ENCODE measurements at places on chromosomes 11 and 22. TPM values are rescaled to one million over a fixed set of nuclear protein-coding genes. Genes with fewer than 3 reads are reported as not detected.

GRCh38 chr11:128970598-128971190 lies 28.0 kb upstream of the TP53AIP1 start:
- no peak for DNase-seq

Gene IFITM10
- total RNA-seq: 0.80 TPM

Gene THY1
- total RNA-seq: 376 TPM

DNA sequence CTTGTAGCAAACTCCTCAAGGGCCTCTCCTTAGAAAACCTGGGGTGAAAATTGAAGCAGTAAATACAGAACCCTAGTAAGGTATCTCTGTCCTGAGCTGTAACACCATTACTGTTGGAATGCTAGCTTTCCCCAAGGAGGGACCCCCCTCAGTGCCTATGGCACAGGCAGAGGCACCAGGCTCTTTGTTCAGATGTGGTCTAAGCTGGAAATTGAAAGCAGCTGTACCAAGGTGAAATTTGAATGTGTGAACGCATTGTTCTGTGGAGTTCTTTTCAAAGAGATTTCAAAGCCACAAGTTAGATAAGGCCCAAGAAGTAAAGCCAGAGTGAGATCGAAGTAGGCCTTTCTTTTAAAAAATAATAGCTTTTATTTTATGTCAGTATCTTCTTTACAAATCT lies 71.9 kb upstream of the HORMAD2 start:
- no peak for DNase-seq

GRCh38 chr11:94661444-94661843 lies 94.3 kb downstream of the PIWIL4 start:
- DNase-seq: no peak
